ENCODE measurements at places on chromosomes 2 and 18.
A peak's percentile ranks its signal among the peaks of the same experiment; 100 is the strongest.

GRCh38 chr2:72828840-72829507 is 3.1 kb upstream of the EXOC6B start:
- DNase-seq = no peak

DNA sequence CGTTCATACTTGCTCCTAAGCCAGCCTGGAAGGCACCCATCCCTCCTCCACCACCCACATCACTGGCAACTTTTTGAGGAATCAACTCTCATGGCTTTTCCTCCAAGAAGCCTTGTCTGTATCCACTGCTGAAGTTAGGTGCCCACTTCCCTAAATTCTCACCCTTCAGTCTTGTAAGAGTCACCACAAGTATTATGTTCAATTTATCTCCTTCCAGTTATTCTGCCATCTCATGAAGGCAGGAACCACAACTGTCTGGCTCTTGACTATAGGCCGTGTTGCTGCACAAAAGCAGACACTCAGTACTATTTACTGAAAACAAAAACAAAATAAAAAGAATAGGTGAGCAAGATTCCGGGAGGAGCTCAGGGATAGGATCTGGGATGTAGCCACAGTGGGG is 234.8 kb downstream of the CYRIA start:
- DNase-seq = no peak

DNA sequence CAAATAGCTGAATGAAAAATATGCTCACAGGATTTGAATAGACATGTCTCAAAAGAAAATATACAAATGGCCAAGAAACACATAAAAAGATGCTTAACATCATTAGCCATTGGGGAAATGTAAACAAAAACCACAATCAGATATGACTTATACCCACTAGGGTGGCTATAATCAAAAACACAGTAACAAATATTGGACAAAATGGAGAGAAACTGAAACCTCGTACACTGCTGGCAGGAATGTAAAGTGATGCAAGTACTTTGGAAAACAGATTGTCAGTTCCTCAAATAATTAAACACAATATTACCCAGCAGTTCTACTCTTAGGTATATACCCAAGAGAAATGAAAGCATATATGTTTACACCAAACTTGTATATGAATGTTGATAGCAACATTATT is 213.0 kb downstream of the PHLPP1 start:
- DNase-seq = no peak

DNA sequence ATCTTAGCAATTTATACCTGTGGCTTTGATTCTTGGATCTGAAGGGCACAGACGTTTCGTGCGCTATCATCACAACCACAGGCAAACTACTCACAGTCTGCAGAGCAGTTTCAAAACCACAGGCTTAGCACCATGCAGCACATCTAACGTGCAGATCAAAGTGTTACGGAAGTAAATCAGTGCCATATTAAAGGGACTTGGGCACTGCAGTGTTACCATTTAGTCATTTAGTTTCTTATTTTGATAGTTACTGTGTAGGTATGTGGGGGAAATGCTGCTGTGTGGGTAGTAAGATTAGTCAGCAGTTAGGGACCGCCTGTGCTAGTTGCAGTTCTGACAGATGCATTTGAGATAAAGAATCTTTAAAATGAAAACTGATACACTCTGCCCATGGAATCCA is 384.0 kb downstream of the NBAS start:
- peak; percentile 34 for DNase-seq

DNA sequence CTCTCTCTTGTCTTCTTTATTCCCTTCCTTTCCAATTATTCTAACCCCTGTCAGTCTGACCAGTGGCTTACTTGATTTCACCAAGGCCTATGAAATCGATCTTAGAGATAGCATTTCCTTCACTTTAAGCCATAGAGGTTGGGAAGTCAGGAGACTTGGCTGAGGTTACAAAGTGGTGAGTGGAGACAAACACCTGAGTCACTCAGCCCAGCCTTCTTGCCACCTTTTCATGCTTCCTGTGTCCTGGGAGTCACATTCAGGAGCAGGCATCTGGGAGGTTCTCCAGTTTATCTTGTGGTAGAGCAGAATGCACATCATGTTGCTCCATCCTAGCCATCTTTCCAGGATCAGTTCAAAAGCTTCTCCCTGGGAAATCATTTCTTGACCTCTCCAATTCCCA is 59.1 kb downstream of the VSNL1 start:
- no peak for DNase-seq

DNA sequence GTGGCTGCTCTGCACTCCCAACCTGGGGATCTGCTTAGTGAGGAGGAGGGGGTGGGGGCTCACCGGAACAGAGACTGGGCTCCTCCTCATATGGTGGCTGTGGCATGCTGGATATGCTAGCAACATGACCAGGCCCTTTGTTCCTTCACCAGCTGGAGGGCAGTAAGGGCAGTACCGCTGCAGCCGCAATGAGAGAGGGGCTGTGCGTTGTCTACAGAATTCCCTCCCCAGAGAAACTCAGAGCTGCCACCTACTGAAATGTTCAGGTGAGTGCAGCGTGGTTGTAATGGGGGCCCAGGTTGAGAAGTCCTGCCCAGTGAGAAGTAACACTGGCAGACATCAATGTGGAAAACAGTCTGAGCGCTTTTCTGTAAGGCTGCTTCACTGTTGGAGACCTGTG is 1211.9 kb upstream of the NXPH2 start:
- no peak for DNase-seq

GRCh38 chr2:109435901-109436598 is 177.7 kb downstream of the SEPTIN10 start:
- no peak for DNase-seq

DNA sequence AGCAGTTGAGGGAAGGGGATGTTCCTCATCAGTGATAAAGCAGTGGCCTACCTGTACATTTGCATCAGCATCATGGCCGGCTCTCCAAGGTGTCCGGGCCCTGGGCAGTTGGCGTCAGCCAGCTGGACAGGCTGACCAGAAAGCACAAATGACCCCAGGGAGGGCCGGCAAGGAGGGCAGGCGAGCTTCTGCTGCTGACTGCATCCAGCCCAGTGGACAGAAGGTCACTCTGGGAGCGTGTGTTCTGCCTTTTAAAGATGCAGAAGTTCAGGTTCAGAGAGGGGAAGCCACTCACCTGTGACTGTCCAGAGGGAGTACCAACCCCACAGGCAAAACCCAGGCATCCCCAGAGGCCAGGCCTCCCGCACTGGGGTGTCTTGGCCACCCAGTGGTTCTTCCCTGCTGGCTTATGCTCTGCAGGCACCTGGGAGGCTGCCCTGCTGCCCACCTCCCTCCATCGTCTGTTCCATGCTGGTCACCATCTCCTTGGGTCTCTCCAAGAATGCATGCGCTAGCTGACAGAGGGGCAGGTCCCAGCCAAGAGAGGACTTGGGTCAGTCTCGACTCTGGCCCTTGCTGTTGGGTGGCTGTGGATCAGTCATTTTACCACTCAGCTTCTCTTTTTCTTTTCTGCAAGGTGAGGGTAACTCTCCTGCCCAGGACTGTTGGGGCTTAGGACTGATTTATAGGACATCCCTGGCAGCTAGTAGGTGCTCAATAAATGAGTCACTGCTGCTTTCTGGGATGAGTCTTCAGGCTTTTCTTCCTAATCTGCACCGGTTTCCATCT is 89.9 kb downstream of the INHBB start:
- DNase-seq = no peak

DNA sequence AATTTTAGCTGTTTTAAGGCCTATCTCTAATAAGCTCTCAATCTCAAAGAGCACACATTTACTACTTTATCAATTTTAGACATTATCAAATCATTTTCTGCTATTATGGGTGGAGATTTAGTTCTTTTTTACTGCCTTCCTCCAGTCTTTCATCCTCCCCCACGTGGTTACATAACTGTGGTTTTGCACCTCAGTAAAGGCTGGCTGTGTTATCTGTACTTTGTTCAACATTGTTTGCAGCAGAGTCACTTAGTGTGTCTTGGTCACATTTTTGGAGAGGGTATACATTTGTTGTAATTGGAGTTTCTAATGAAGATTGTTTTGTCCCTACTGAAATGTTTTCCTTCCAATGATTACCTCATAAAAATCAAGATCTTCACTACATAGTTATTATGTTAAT is 549.6 kb upstream of the CELF4 start:
- DNase-seq = no peak

GRCh38 chr18:9596226-9596625 is 18.1 kb downstream of the PPP4R1 start:
- DNase-seq = no peak

GRCh38 chr18:52160636-52161035 is 179.4 kb upstream of the DCC start:
- DNase-seq = peak; percentile 56

- no peak for DNase-seq
Observed at GRCh38 chr2:8993902-8994278, 9.6 kb downstream of the MBOAT2 start.

- no peak for DNase-seq
Observed at GRCh38 chr2:237154884-237155851, 69.5 kb downstream of the COPS8 start.

DNA sequence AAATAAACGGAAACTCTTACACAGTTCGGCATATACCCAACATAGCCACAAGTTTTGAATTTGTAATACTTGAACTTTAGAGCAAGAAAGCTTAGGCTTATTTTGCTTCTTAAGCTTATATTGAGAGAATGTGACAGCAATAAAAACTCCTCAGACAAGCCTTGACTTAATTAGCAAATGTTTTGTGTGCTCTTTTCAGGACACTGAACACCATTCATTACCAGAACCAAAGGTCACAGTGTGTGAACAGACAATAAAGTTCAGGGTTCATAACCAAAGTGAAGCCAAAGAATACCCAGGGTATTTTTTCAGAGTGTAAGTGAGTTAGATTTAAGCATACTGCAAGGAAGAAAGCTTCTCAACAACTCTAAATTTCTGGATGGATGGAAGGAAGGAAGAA is 605.8 kb downstream of the METTL4 start:
- no peak for DNase-seq

GRCh38 chr18:35089891-35090550 is 48.8 kb downstream of the MAPRE2 start:
- DNase-seq = no peak

DNA sequence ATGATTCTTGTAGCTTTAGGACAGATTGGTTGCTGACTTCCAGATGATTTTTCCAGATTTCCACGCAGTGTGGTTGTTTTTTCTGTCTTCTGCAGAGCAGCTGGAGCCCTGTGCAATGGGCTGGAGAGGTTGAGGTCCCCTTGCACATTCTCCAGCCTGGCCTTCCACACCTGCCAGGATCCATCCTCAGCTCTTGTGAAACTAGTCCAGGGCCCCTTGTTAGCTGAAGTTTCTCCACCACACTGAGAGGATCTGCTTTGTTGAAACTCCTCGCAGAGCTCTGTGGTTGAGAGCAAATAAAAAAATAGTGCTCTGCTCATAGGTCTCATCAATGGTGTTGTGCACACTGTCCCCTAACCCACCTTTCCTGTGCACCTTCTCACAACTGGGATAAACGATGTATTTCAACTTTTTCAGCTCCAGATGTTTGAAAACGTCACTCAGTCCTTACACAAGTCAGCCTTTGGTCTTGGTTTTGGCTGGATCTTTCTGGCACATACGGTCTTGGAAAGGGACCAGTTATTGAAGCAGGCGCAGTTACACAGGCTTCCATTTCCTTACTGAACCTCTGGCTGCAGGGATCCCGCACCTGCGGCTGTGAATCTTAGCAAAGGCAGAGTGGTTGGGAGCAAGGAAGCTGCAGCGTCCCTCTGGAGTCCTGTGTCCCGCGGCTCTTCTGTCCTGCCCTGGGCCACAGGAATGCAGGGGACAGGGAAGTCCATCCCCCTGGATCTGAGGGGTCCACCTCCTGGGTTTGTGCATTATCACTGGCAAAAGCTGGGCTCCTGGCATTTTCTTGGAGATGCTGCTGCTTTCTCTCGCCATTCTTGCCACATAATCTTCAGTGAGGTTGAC is 272.0 kb upstream of the DSEL start:
- DNase-seq = no peak

GRCh38 chr18:65761636-65762295 is 11.0 kb downstream of the CDH7 start:
- no peak for DNase-seq

GRCh38 chr2:54879598-54880332 is 156.3 kb downstream of the EML6 start:
- DNase-seq = no peak

- DNase-seq = no peak
Observed at GRCh38 chr2:100588071-100588786, 25.4 kb downstream of the PDCL3 start.

DNA sequence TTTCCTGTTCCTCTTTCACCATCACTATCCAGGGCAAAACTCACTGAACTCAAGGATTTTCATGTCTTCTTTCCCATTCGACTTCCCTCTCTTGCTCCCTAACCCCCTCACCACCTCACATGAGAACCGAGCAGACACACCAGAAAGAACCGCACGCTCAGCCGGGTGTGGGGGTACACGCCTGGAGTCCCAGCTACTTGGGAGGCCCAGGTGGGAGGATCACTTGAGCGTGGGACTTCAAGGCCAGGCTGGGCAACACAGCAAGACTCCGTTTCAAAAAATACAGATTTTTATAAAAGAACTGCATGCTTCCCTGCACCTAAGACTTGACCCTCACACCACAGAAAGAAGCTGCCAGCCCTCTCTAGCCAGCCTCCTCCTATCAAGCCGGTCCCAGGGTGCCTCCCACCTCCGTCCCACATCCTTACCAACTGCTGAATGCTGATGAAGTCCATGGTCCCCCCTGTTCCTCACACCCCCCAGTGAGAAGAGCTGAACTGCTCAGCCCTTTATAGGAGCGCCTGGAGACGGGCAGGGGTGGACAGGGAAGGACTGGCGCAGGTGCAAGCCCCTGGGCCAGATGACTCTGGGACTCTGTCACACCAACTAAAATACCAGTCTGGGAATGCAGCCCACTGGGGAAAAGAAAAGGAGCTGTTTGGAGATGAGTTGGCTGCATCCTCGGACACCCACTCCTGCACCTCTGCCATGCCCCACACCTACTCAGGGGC is at the start of gene ANKRD23:
Gene ANKRD23 (minus strand): TSS at position 484 of the 731 bp plus-strand sequence. CDS start 29 bp downstream, at position 455.
- no peak for DNase-seq

DNA sequence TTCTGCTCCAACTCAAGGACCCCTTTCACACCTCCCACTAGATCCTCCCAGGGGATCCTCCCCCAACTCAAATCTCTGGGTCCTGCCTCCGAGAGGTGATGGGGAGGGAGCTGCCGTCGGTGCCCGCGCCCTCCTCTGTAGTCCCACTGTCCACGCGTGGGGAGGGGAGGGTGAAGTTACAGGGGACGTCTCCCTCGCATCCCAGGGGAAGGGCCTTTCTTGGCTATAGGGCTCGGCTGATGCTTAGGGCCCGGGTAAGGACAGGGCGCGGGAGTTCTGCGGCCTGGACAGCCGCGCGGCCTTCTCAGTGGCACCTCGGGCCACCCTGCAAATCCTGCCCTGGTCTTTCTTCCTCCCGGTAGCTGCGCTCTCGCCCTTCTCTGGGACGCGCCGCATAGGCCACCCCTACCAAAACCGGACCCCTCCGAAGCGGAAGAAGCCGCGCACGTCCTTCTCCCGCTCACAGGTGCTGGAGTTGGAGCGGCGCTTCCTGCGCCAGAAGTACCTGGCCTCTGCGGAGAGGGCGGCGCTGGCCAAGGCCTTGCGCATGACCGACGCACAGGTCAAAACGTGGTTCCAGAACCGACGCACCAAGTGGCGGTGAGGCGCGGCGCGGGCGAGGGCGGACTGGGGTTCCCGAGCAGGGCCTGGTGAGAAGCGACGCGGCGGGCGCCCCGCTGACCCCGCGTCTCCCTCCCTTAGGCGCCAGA is 1.2 kb downstream of the TLX2 start:
- DNase-seq = no peak
